ENCODE measurements at places on chromosomes 1 and 21.

DNA sequence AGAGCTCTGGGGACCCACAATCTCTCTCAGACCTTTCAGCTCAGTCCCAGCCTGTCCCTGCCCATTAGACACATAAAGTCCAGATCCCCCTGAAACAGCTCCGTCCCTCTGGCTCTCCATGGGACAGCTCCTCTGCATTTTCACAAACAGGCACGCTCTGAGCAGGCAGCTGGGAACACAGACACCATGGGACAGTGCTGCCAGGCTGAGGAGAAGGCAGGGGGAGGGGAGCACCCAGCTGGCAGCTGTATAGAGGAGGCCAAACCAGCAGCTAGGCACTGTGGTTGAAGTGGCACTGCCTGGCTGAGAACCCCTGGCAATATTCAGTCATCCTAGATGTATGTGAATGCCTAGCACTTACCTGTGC lies 2.0 kb downstream of the TMEM63A start:
- no peak for DNase-seq

DNA sequence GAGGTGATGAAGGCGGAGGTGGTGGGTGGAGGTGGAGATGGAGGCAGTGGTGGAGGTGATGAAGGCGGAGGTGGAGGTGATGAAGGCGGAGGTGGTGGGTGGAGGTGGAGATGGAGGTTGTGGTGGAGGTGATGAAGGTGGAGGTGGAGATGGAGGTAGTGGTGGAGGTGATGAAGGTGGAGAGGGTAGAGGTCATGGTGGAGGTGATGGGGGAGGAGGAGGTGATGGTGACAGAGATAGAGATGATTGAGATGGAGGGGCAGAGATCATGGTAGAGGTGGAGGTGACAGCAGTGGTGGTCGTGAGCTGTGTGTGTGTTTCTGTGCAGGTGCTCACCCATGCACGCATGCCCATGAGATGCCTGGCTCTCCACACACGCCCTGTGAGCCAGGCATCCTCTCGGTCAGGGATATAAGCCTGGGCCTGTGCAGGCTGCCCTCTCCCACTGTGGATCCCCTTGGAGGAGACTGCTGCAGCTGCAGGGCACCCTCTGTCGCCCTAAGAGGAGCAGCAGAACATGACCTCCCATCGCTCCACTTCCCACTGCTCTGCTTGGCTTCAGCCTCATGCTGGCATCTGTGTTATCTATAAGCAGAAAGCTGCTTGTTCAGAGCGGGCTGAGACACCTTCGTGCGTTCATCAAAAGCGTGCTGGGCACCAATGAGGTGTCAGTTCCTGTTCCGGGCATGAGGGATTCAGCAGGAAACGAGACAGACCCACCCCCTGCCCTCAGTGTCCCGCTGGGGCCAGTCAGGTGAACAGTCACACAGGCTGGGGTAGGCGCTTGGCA lies 20.5 kb upstream of the NPHP4 start:
- DNase-seq: no peak

- no peak for DNase-seq
These were observed 315.2 kb downstream of the RPS6KC1 start for GRCh38 chr1:213366141-213366831.

DNA sequence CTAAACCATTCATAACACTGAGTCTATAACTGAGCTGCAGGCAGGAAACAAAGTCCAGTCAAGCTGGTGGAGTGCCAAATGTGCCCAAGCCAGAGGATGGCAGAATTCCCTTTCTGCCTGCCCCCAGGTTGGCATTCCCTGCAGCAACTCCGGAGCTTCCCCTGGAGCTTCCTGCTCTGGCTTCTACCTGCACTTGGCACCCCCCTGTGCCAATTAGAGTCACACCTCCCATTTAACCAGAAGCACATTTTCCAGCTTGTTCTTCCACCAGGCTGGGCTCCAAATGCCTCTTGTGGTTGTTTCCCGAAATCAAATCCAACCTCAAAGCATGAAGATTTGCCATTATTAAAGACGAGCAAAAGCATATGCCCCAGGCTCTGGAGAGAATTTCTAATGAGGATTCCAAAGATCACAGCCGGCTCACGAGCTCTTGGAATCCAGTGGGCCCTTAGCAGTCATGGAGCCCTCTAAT lies 294.5 kb downstream of the RRAGC start:
- no peak for DNase-seq

GRCh38 chr1:69221524-69221923 lies 346.2 kb upstream of the LRRC7 start:
- no peak for DNase-seq

DNA sequence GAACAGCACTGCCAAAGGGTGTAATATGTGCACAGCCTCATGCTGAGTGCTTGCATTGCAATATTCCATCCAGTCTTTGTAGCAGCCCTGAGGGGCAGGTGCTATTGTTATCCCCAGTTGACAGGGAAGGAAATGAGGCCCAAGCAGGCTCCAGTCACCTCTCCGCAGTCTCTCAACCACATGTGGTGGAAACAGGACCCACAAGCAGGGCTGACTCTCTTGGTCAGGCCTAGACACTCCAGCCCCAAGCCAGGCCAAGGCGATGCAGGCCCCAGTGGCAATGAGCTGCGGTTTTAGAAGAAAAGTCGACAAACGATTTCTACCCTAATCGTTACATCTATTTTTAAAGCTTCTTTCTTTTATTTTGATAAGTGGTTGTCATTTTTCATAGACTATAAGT lies 52.6 kb upstream of the GADD45A start:
- no peak for DNase-seq

GRCh38 chr1:71634159-71634558 lies 553.3 kb upstream of the ZRANB2 start:
- DNase-seq: no peak

DNA sequence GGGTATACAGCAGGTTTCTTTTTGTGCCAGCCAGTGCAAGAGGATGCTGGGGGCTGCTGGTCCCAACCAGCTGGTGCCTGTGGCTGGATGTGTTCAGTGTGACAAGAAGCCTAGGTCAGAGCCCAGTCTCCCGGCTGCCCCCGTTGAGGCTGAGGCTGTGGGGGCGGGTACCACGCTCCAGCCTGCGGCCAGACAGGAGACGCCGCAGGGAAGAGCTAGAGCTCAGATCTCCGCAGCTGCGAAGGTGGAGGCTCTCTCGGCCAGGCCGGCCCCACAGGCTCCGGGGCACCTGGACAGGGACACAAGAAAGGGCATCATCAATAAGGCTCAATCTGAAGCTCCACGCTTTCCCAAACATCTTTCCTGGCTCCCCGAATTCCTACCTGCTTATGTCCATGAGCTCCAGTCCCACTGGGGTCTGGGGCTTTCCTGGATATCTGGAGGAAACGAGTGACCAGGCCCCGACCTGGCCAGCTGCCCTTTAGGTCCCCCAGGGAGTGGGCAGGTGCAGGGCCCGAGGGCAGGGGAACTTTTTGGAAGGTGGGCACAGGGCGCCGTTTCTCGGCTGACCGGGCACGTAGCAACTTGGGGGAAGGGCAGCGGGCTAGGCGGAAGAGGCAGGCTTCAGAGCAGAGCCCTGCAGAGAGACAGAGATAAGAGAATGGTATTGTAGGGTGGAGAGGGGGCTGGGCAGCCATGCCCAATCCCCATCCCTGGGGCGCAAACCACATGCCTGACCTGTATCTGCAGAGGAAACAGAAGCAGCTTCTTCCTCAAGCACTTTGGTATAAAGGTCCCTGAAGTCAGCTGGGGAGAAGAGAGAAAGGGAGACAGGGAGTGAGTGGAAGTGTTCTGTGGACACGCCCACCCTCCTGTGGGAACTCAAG lies 7.4 kb downstream of the ENTREP3 start:
- DNase-seq: no peak

GRCh38 chr21:46347791-46348381 lies 23.9 kb downstream of the PCNT start:
- DNase-seq: no peak

DNA sequence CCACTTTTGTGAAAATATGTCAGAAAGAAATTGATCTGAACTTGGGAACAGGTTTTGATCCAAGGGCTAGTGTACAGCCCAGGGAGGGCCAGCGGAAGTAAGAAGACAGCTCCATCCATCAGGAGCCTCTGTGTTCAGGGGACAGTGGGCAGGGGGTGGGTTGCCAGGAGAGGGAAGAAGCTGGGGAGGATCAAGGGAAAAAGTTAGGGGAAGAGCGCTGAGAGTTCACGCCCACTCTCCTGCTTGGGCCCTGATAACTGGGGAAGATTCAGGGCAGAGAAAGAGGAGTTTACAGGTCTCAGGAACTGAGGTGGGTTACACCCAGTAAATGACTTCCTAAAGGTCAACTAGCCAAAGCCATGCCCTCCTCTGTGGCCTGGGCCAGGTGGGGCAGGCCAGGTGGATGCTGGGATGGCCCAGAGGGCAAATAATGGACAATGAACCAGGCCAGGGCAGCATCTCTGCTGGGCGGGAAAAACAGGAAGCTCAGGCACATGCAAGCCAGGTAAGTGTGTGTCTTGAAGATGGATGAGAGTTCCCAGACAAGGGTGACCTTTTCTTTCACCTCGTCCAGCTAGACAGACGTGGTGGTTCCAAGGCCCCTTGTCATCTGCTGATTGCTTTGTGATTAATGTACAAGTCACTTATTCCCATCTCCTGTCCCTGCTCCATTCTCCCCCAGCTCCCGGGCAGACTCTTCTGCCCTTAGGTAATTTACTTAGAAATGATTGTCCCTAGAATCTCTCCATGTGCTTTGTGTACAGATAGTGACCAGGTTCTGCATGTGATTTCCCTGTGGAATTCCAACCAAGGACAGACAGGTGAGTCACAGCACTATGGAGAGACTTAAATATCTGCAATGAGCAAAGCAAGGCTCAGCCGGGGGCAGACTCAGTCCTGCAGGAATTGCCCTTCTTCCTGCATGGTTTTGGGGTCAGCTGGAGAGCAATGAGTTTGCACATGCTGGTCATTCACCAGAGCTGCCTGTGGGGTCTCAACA lies 57.0 kb downstream of the MDM4 start:
- DNase-seq: no peak

DNA sequence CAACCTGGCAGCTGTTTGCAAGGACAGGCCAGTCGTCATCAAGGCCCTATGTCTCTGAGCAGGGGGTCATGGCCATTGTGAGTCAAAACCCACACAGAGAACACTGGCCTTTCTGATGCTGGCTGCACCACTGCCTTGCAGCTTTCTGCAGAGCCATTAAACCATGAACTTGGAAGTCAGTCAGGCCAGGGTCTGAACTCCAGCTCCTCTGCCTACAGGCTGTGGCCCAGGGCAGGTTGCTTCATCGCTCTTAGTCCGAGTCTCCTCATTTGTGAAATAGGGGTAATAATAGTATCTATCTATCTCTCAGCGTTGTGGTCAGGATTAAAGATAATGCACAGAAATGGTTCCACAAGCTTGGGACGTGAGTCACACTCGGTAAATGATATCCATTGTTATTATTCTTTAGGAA lies 35.8 kb upstream of the HIVEP3 start:
- no peak for DNase-seq

DNA sequence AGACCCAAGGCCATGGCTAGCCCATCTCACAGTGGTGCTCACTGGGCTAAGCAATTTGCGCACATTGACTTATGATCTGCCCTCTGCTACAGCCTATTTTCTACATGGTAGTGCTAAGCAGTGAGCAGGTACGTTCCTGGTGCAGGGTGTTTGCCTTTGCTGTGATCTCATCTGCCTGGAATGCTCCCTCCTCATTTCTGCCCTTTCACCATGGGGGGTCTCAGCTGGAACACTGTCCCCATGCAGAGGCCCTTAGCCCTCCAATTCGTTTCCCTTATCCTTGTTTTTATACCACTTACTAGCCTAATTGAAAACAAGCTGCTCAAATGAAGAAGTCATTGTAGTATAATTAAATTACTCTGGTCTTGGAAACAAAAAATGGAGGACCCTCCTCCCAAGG lies 2.0 kb upstream of the B3GALT5 start:
- no peak for DNase-seq

- peak; percentile 44 for DNase-seq
These were observed 43.4 kb upstream of the MRPS6 start for GRCh38 chr21:34029743-34030528.

DNA sequence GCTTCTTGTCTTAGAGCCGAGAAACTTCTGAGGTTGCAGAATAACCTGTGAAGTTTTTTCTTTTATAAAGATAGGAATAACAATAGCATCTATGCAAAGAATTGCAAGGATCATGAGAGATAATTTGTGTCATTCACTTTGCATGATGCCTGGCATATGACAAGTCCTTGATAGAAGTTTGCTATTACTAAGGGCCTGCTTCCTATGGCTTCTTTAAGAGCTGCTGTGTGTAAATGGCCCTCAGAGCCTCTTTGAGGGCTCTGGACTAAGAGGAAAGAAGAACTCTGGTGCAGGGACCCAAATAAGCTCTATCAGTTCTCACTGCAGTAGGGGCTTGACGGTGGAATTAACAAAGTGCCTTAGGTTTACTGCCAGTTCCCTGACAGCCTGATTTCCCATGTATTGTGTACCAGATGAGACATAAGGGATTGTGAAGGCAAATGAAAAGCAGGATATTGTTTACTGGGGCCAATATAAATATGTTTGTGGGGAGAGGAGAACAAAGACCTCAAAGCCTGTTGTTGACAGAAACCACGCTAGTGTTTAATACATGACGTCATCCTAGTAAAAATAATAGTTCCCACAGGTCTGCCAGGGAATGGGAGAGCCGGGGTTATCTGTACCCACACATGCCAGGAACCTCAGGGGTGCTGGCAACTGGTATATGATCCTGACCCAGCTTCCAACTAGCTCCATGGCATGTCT lies 131.2 kb upstream of the UBE2U start:
- DNase-seq: no peak

GRCh38 chr1:71049951-71050598 lies 2.5 kb upstream of the PTGER3 start:
- DNase-seq: no peak

DNA sequence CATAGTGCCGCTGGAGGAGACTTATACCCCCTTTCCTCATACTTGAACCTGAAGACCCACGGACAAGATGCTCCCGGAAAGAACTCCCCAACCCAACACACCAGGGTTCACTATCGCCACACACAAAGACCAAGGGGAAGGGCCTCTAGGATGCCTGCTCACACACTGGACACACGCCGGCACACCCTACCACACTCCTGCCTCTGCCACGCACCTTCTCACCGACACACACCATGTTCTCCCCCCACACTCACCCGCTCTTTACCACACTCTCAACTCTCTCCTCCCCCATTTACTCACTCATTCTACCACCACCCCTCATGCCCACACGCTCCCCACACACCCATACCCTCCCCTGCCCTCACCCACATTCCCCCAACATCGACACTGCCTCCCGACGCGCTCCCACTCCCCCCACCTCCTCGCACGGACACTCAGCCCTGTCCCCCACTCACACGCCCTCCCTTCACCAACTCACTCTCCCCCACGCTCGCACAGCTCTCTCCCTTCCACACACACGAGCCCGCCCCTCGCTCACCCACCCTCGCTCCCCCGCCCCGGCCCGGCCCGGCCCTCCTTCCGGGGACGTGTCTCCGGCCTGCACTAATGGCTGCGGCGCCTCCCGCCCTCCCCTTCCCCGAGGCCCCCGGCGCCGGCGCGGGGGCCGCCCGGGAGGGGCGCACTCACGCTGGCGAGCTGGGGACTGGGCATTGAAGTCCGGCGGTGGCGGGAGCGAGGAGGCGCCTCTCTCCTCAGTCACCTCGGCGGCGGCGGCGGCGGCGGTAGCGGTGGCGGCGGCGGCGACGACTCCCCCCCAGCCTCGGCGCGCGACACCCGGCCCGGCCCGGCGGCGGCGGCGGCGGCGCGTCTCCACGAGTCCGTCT lies 626 bp downstream of the PTP4A2 start:
- DNase-seq: peak; percentile 74

Measured in activated T-helper 9 cell treated with anti-CD3 and anti-CD28 coated beads, Interleukin-2, amount 50 U/mL, for 16 hours (primary cell).